Activated naive CD8-positive, alpha-beta T cell treated with anti-CD3 and anti-CD28 coated beads, Interleukin-2, amount 10 ng/mL, durations not matched to agents 7 days and 5 days (primary cell): ENCODE measurements at places on chromosomes 6 and 20. TPM values are rescaled to one million over a fixed set of nuclear protein-coding genes. Genes with fewer than 3 reads are reported as not detected.

The C6orf15 gene
- not detected for total RNA-seq

DNA sequence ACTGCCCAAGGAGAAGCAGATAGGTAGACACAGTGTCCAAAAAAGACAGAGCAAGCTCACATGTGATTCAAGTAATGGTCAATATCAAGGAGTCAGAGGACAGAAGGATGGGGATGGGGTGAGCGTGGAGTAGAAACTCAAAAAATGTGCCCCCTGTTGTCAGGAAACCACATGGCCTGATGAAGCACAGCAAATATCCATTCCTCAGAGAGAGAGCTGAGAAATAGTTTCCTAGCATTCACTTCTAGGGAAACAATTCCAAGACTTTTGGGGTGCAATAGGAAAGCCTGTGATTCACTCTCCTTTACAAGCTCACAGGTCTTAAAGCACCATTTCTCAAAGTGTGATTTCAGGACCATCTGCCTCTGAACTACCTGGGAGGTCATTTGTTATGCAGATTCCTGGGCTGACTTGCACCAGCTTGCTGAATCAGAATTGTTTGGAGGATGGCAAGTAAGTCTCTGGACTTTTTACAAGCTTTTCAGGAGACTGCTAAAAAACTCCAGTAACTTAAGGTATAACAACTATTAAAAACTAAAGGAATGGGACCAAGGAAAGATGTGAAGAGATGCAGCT is 432.8 kb downstream of the HDGFL1 start:
- no peak overlapping the region for H3K27ac ChIP-seq
- H3K36me3 ChIP-seq: no peaks in the 10 kb centered on the region
- no peak overlapping the region for H3K4me3 ChIP-seq
- DNase-seq: no peak

DNA sequence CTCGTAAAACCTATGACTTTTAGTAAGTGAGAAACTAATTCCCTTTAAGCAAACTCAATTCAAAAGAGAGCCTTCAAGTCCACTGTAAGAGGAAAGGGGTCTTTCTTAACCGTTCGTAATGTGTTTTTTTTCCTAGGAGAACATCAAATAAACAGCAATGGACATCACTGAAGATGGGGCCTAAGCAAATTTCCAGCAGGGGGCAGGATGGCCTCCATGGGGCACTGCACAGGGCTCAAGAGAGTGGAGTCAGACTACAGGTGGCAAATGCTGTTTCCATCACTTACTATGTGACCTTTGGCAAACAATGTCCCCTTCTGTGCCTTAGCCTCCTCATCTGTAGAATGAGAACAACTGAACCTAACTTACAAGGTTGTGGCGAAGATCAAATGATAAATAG is 88.7 kb downstream of the ARHGAP18 start:
- H3K36me3 ChIP-seq: peaks cover 12% of the 10 kb centered on the region
- H3K27ac ChIP-seq: no peak overlapping the region
- no peaks in the 10 kb centered on the region for H3K27me3 ChIP-seq
- H3K4me3 ChIP-seq: no peak overlapping the region
- no peak for DNase-seq
- H3K4me1 ChIP-seq: peaks cover 4% of the 10 kb centered on the region

GRCh38 chr6:116019428-116019827 is 41.3 kb downstream of the FRK start:
- no peak overlapping the region for H3K4me3 ChIP-seq
- DNase-seq: no peak
- H3K27ac ChIP-seq: no peak overlapping the region
